ENCODE measurements at places on chromosomes 16 and 17. TPM values are rescaled to one million over a fixed set of nuclear protein-coding genes. Genes with fewer than 3 reads are reported as not detected.

Gene CCL17
- total RNA-seq, result not detected

Gene MPDU1
- total RNA-seq, result 157 TPM

Gene WFDC1
- total RNA-seq, result 10.7 TPM

Gene PROCA1
- total RNA-seq, result 0.69 TPM

Gene PTGES3L
- total RNA-seq, result under 0.01 TPM

Gene ABCA10
- total RNA-seq, result 0.46 TPM

Gene CTRB1
- total RNA-seq, result not detected

Gene TPSB2
- not detected for total RNA-seq

Gene PRM2
- not detected for total RNA-seq

Gene OR1A1
- not detected for total RNA-seq

Gene ZDHHC1
- 5.6 TPM for total RNA-seq

Gene STAT5A
- total RNA-seq, result 54.8 TPM

Gene TAOK1
- total RNA-seq, result 57.1 TPM

Gene DPEP2
- not detected for total RNA-seq

Gene TBC1D3
- total RNA-seq, result not detected

Gene KRT36
- not detected for total RNA-seq

Gene TBL3
- total RNA-seq, result 46.7 TPM

Gene SYT17
- 0.36 TPM for total RNA-seq

Gene KRTAP4-6
- total RNA-seq, result not detected

Gene KRTAP4-5
- not detected for total RNA-seq

Gene LHX1
- not detected for total RNA-seq

Gene SNX20
- total RNA-seq, result not detected

Gene ZPBP2
- not detected for total RNA-seq

Gene MVD
- total RNA-seq, result 48.6 TPM

Gene KRT40
- not detected for total RNA-seq

Gene C17orf50
- not detected for total RNA-seq

Gene CDR2L
- 8.4 TPM for total RNA-seq

All from melanocyte of skin (primary cell).